ENCODE measurements at places on chromosomes 11 and 22.

GRCh38 chr11:96235751-96236150 is 107.2 kb downstream of the MAML2 start:
- no peak for DNase-seq

- no peak for DNase-seq
These were observed 1.1 kb downstream of the OVOL1 start for GRCh38 chr11:65787649-65788622.

DNA sequence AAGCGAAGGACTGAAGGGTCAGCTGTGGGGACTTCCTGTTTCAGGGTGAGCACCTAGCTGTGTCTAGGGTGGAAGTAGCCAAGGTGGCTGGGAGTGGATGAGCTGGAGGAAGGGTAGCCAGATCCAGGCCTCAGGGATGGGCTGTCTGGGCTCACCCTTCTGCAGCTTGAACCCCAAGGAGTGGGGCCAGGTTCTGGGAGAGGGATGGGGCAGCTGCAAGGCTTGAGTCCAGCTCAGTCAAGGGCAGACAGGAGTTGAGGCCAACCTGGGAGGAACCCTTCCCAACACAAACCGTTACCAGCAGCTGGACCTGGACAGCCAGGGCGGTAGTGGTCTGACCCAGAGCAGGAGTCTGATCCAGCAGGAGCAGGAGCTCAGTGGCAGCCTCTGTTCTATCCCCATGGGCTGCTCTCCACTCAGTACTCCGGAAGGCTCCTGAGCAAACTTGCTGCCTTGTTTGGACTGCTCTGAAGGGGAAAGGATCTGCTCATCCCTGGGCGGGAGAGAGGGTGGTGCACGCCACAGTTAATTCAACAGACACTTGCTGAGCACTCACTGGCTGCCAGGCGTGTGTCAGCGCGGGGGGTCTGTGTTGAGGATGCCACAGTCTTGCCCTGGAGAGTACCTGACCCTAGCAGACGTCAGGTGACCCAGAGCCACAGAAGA is 53.8 kb upstream of the THY1 start:
- no peak for DNase-seq

DNA sequence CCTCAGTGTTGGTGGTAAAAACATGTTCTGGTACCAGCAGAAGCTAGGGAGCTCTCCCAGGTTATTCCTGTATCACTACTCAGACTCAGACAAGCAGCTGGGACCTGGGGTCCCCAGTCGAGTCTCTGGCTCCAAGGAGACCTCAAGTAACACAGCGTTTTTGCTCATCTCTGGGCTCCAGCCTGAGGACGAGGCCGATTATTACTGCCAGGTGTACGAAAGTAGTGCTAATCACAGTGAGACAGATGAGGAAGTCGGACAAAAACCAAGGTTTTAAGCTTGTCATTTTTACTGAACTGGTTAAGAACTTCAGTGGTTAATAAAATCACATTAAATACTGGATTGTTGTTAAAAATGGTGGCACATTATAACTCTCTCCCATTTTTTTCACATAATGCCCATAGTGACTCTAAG is 42.6 kb upstream of the VPREB1 start:
- DNase-seq, result no peak

- no peak for DNase-seq
These were observed 49.9 kb upstream of the LDLRAD3 start for GRCh38 chr11:35893796-35894475.

DNA sequence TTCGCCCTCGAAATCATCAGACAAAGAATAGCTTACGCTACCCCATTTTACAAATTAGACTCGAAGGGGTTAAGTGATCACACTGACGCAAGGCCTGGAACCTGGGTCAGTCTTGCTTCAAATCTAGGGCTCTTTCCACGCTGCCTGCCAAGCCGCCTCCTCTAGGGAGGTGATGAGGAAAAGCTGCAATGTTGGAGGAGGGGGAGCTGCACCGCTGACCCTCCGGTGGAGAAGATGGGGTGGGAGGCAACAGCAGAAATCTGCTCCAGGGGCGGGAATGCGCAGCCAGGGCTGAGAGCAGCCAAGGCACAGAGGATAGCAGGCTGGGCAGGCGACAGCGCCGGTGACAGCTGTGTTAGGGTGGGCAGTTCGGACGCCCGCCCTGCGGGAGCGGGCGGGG is 595 bp downstream of the SYVN1 start:
- peak; percentile 67 for DNase-seq

Data from cardiac fibroblast (primary cell).